ENCODE measurements at places on chromosomes 3 and 15.

DNA sequence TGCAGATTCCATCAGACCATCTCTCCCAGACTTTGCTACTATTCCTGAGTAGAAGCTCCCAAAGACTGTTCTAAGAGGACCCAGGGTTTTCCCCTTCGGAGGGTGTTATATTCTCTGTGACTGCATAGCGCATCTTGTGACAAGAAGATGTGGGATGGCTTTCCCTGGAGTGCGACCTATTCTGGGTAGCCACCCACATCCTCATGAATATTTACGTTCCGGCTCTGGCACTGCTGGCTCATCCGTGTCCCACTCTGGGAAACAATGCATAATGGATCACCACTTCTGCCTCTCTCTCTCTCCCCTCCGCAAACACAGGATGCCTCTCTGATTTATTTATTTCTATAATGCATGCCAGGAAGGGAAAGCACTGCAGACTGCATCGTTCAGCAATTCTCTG, 166.1 kb downstream of the PYDC2 start:
- no peak for DNase-seq

GRCh38 chr3:182370949-182371348, 422.4 kb upstream of the ATP11B start:
- no peak for DNase-seq

GRCh38 chr3:154389861-154390260, 40.1 kb downstream of the GPR149 start:
- no peak for DNase-seq

- DNase-seq, result no peak
These were observed 2.2 kb upstream of the ISG20 start for GRCh38 chr15:88636654-88637053.

GRCh38 chr15:69797051-69797595, 300.6 kb downstream of the TLE3 start:
- no peak for DNase-seq

GRCh38 chr3:20322085-20322484, 136.1 kb upstream of the SGO1 start:
- DNase-seq, result no peak

- no peak for DNase-seq
These were observed 393 bp downstream of the ERICH6 start for GRCh38 chr3:150703299-150703755.

DNA sequence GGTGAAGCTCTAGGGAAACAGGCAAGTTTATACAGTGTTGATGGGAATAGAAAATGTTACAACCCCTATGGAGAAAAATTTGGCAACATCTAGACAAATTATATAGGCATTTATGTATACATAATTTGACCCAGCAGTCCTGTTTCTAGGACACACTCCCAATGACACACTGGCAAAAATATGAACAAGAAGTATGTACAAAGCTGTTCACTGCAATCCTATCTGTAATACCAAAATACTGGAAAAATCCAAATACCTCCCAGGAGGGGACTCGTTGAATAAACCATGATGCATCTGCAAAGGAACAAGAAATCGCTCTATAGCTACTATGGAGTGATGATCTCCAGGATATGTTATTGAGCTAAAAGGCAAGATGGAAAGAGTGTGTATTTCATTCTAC, 8.5 kb downstream of the BFSP2 start:
- no peak for DNase-seq

Measured in AG09319 (cell line).